ENCODE measurements at places on chromosomes 2 and 18.

GRCh38 chr2:100548771-100549170, 14.0 kb upstream of the PDCL3 start:
- no peak for DNase-seq

DNA sequence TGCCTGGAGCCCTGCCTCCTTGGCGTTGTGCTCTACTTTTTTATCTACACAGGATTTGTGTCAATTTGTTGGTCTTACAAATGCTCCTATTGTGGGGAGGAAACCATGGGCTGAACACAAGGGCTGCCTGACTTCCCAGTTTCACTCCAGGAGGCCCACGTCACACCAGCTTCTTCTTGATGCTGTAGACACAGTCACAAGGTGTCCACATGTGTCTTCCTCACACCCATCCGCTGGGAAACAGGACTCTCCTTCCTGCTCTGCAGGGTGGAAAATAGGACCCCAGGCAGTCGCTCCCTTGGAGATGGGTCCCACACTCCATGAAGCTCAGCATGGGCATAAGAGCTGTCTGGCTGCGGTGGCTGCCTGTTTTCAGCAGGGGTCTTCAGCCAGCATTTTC, 468.2 kb downstream of the EPHA4 start:
- DNase-seq, result no peak

GRCh38 chr2:82814146-82814545, 1644.9 kb downstream of the SUCLG1 start:
- DNase-seq, result no peak

DNA sequence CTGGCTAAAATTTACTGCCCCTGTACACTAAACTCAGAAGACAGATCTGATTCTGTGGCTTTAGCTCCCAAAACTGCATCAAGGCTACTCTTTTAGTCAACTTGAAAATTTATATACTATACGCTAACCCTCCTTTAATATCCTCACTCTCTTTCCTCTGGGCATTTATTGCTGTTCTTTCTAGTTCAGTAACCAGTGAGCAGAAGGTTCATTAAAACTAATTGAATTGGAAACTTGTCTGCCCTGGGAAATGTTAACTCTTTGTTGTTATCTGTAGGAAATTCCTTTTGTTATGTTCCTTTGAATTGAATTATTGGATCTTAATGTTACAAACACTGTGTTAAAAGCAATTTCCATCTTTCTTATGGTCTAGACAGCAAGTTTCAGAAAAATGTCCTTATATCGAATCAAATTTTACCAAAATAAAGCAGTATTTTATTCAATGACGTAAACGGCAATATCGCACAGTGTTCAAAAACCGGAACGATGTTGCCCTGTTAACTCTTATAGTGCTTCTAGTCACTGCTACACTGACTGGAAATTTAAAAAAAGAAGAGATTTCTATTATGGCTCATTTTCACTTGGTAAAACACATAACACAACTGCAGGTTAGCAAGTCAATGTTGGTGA, 168.3 kb downstream of the NR4A2 start:
- DNase-seq, result no peak

DNA sequence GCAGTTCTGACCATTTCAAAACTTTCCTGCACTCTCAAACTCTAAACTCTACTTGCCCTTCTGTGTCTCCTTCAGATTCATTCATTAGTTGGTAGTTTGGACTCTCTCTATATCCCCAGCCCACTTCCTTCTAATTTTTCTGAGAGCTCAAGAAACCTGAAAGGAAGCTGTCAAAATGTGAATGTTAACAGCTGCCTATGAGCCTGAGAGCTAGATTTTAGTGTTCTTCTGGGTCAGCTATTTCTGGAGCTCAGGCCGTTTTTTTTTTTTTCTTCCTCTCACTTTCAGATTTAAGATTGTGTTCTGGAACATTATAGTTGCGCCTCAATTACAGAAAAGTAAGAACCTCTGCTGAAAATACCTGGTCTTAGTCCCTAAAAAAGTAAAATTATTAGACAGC, 73.1 kb downstream of the RTN4 start:
- DNase-seq, result no peak

DNA sequence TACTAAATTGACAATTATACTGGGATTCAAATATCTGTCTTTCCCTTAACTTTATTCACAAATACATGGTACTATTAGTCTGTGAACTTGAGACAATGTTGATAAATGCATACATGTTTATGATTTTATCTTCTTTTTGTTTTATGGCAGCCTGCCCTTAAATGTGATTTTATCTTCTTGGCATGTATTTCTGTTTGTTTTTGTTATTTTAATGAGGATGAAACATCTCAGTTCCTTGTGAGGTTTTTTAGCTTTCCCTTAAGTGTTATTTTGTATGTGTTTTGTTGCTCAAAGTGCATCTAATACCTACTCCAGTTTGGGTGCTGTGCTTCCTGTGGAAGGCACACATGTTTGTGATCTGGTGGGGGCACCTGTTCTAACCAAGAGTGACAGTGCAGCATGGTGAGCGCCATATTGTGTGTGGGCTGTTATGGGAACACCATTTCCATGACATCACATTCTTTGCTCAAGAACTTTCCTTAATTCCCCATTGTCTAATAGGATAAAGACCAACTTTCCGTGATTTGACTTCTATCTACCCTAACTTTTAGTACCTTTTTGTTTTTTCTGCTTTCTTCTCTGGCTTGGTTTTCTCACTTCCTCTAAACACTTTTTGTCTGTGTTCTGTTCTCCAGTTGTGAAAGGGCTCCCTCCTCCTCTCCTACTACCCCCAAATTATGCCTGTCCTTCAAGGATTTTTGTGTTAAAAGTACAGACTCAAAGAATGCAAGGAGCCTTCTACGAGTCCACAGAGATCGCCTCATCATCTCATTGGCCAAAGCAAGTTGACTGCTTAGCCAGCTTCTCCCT, 162.1 kb upstream of the TTC39C start:
- DNase-seq, result no peak

GRCh38 chr2:44941551-44942234, at the start of gene SIX3:
Gene SIX3, plus strand, starts transcription at chr2:44941702. Its CDS starts 403 bp downstream, at chr2:44942105.
- DNase-seq, result no peak

- no peak for DNase-seq
Measured at GRCh38 chr2:170917219-170917913, 11.7 kb upstream of the GORASP2 start.

GRCh38 chr2:167293943-167294775, 405.9 kb downstream of the XIRP2 start:
- DNase-seq, result no peak

GRCh38 chr2:65377556-65378192, 54.7 kb downstream of the SPRED2 start:
- no peak for DNase-seq

DNA sequence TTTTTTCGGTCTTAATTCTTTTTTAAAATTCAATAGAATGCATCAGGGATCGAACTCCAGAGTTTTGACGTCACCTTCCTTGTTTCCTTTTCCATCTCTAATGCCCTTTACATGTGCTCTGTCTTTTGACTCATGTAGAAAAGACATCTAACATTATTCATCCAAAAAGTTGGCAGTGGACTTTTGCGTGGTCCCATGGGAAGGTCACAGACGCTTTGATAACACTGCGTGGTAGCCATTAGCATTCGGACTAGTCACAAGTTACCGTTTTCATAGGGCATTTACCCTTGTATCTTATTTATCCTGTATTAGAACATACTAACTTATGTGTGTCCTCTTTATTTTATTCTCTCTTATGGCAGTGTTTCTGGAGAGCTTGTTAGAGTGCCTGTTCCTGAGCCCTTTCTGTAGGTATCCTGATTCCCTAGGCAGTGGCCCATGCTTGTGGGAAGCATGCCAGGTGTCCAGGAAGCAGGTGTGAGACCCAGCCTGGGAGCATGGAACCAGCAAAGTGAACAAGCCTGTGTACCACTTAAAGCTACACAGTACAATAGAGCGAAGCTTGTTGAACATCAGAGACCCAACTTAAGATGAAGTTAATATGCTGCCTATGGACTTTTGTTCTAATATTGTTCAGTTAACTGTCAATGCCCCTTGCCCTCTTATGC, 73.6 kb upstream of the RBM44 start:
- DNase-seq, result no peak

- DNase-seq, result no peak
Measured at GRCh38 chr2:215845839-215846586, 167.3 kb downstream of the MREG start.

DNA sequence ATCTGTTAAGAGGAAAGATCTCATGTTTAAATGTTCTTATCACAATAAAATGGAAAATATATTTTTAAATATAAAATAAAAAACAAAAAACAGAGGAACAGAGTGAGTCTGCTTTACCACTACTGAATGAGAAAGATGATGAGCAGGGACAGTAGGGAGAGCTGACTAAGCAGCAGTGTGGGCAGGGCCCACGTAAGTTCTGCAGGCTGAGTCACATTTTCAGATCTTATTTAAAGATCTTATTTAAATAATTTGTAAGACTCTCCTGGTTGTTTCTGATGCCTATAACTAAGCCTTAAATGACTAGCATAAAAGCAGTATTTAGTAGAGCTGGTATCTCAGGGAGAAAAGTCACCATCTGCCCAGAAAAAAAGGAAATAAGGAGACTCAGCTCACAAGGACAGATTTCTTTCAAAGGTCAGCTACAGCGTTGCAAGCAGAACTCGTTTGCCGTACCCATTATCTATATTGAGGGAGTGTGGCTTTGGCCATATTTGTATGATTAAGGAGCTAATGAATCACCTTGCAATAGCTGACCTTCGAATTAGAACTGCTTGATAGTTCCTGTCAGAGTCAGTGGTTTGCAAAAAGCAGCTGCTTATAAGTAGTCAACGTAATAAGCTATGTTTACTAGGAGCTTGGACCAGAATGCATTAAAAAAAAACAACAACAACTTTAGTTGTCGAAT, 322.1 kb upstream of the CHAC2 start:
- no peak for DNase-seq

- no peak for DNase-seq
Measured at GRCh38 chr18:35856178-35856577, 116.3 kb upstream of the RMP24 start.

DNA sequence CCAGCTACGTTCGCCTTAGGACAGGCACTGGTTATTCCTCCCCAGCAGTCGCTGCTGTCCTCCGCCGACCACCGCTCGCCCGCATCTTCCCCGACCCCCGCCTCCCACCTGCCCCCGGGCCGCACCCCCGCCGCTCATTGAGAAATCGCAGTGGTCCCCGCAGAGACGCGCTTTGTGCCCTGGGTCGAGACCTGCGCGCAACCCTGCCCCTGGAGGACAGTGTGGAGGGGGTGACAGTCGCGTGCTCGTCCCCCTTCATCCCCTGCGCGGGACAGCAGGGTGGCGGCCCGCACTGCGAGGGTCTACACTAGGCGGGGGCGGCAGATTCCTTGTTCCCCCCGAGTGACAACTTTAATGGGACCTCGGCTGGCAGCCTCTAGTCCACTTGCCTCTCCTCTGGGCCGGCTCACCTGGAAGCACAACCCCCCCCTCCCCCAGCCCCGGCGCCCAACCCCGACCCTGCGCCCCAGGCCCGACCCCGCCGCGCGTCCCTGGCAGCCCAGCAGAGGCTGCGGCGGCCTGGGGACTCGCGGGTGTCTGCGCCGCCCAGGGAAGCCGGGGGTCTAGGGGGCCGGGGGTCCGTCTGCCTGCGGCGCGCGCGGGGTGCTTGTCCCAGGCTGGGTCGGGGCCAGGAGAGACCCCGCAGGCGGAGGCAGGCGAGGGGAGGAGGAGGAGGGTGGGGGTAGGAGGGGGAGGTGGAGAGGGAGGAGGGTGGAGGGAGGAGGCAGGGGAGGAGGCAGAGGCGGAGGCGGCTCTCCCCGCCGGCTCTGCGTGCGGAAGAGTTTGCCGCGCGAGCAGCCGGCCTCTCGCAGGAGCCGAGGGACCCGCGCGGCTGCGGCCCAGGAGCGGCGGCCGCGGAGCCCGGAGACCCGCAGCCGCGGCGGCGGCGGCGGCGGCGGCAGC, at the start of gene NPAS2:
Gene NPAS2 (plus strand): TSS at position 770 of the 903 bp plus-strand sequence. CDS start 84,616 bp downstream, outside the sequence.
- DNase-seq, result no peak

DNA sequence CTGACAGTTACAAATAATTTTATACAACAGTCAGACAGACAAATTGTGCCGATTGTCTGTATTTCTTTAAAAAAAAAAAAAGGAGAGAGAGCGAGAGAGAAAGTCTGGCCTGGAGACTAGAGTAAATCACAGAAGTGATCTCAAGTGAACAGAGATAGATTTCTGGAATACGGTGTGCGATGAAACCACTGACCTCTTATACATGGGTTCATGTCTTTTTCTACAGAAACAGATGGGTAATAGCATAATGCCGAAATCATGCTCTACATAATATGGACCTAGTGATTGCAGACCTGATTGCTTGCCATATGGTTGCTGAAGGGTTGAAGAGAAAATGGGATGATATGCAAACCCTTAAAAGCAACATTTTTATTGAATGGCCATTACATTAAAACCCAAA, 403.3 kb upstream of the FANCL start:
- DNase-seq, result no peak

GRCh38 chr2:64454386-64455332, 697 bp downstream of the LGALSL start:
- no peak for DNase-seq

DNA sequence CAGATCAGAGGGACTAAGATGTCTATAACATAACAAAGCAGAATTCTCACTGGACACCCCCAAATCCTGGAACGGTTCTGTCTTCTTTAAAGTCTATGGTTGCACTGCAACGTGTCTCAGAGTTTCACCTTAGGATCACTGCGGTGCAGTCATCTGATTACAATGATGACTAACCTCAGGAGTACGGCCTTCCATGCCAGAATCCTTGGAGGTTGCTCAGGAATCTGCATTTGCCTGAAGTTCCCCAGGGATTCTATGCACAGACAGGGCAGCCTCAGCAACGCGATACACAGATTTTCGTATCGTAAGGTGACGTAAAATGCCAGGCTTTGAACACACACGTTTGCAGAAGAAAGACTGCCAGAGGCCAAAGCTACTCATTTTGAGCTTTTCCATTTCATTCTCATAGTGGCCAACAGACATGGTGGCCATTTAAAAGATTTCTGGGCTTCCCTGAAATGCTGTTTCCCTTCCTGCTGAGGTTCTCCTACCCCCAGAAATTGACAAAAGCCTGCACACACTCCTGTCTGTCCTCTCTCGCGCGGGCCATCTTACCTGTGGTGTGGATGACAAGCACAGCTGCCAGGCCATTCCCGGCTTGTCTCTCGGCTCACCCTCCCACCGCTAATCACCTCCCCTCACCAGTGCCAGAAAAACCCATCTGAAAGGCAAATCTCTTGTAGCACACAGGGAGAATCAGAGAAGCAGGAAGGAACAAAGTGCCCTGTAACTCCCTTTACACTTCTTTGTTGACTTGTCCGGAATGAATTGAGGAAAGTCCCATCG, 148.8 kb downstream of the ACKR3 start:
- DNase-seq, result no peak
